Activated naive CD4-positive, alpha-beta T cell treated with anti-CD3 and anti-CD28 coated beads, Interleukin-2, amount 10 ng/mL, durations not matched to agents 7 days and 5 days (primary cell): ENCODE measurements at places on chromosomes 11 and 22.

GRCh38 chr11:76243193-76243956 is 37.1 kb upstream of the WNT11 start:
- no peak for DNase-seq

GRCh38 chr11:57324154-57324885 is 432 bp downstream of the TNKS1BP1 start:
- no peak for DNase-seq

- no peak for DNase-seq
Observed at GRCh38 chr22:26615830-26616435, 1.9 kb downstream of the CRYBB1 start.

DNA sequence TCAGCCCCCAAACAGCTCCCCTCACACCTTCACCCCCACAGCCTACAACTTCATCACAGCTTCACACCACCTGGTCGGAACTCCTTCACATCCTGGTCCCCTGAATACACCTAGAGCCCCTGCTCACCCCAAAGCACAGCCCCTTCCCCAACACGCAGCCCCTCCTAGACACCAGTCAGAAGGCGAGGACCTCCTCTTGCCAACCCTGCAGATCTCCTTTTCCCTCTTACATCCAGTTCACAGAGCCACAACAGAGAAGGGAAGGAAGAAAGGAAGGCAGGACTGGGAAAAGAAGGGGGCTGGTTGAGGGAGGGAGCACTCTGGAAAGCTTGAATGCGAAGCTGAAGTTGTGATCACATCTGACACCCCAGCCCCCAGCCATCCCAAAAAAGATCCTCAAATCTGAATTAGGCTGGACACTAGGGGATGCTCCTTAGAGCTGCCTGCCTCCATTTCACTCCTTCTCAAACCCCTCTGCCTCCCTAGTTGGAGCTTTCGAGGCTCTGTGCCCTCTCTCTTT is 629 bp downstream of the CCKBR start:
- no peak for DNase-seq

DNA sequence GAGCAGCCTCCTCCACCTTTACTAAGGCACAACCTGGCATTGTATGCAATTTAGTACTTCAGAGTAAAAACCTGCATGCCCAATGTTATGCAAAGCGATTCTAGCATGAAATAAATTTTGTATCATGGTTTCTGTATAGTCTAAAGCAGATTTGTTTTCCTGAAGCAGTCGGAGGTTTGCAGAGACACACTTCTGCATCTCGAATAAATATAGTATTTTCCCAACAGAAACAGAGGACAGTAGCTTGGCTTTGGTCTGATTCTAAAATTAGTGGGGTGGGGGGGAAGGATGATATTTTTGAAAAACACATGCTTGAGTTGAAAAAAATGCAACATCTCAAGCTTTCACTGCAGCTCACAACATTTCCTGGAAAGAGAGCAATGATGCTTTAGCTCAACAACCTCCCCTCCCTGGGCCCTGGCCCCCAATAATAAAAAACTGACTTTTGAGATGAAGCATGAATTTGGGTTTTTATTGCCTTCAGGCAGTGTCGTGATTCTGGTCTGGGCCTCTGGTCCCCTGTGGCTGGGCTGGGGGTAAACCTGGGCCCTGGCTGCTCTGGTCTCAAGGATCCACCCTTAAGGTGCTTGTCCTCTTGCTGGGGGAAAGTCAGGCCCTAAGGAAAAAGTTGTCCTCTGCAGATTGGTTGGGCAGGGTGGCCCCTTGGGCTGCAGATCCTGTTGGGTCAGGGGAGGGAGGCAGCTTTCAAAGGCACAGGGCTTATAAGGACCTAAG is 48.2 kb downstream of the KCNC1 start:
- DNase-seq = no peak

GRCh38 chr11:122628810-122629555 is 26.5 kb upstream of the UBASH3B start:
- DNase-seq = peak; percentile 77

- no peak for DNase-seq
Observed at GRCh38 chr22:42562279-42562678, 8.5 kb downstream of the SERHL2 start.

- no peak for DNase-seq
Observed at GRCh38 chr11:87722756-87723565, 452.3 kb downstream of the RAB38 start.

DNA sequence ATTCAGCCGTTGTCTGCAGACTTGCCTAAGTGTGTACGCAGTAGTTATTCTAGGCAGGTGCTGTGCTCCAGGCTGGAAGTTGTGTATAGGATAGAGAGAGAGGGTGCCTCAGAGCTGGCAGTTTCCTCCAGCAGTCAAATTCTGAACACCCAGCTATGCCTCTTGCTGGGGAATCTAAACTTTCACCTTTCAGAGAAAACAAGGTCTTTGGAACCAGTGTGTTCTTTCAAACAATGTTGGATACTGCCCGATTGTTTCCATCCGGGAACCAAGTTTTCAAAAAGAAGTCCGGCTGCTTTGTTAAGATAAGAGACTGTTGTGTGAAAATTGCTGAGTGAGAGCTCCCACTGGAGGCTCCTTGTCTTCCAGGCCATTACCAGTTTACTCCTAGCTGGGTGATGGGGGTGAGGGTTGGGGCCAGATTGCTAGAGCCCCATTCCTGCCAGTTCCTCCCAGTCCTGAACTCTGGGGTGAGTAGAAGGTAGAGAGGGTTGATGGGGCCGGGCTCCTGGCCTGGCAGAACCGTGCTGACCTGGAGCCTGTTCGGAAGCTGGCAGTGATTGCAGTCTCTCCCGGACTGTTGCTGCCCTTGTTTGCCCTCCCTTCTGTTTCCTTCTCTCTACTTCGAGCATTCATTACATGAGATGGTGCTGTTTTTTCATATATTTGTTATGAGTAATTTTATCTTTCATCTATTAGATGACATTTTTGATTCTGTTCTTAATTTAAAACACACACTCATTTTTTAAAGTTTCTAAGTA is 150.2 kb downstream of the TEAD1 start:
- no peak for DNase-seq

DNA sequence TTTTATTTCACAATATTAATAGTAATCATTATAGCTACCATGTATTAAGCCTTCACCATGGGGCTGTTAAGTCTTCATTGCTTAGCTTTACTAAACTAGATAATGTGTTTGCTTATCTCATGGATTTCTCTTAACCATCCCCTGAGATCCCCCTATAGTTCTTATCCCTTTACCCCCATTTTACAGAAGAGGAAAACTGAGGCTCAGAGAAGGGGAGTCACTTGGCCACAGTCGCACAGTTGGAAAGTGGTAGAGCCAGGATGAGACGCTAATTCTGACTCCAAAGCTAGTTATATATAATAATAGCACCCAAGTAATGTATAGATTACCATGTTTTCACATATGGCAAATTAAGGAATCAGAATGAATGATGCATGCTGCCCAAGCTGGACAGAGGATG is 9.7 kb upstream of the TFIP11 start:
- no peak for DNase-seq

DNA sequence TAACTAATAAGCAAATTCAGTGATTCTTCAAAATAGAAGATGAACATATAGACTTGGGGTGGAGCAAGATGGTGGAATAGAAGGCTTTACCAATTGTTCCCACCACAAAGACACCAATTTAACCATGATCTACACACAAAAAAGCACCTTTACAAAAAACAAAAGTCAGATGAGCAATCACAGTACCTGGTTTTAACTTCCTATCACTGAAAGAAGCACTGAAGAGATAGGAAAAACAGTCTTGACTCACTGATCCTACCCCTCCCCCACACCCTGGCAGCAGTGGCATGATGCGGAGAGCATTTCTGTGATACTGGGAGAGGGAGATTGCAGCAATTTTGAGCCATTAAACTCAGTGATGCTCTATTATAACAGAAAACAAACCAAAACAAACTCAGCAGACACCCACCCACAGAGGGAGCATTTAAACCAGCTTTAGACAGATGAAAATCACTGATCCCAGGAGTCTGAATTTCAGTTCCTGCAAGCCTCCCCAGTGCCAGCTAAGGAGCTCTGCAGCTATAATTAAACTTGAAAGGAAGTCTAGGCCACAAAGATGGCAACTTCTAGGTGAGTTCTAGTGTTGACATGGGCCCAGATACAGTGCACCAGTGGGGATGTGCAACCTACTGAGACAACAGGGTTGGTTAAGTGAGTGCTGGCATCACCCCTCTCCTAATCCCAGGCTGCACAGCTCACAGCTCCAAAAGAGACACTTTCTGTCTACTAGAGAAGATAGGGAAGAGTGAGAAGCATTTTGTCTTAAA is 161.8 kb upstream of the GRIA4 start:
- DNase-seq = no peak

GRCh38 chr11:66373265-66373664 is 1.7 kb upstream of the SLC29A2 start:
- no peak for DNase-seq

GRCh38 chr11:47132490-47132889 is 44.2 kb downstream of the ARFGAP2 start:
- DNase-seq = no peak

DNA sequence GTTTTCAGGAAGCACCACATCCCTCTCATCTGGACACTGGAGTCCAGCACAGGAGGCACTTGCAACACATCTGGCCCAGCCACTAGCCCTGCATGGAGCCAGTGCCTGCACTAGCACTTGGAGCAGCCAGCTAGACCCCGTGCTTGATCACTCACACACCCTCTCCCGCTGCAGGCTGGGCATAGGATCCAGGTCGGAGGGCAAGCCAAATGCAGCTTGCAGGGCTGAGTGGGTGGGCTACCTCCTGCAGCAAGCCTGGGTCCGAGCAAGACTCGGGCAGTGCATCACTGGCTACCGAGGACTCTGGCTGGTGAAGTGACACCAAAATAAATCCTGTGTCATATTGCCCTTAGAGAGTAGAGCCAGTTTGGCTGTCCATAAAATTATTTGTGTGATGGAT is 1795.4 kb downstream of the LRRC4C start:
- no peak for DNase-seq

GRCh38 chr11:119055901-119056300 is 1.1 kb downstream of the HYOU1 start:
- peak; percentile 33 for DNase-seq

GRCh38 chr11:133525976-133526375 is 6.3 kb downstream of the OPCML start:
- no peak for DNase-seq

- no peak for DNase-seq
Observed at GRCh38 chr11:6303661-6304060, 16.6 kb downstream of the CAVIN3 start.

- DNase-seq = no peak
Observed at GRCh38 chr22:20064140-20064480, 15.9 kb upstream of the DGCR8 start.

DNA sequence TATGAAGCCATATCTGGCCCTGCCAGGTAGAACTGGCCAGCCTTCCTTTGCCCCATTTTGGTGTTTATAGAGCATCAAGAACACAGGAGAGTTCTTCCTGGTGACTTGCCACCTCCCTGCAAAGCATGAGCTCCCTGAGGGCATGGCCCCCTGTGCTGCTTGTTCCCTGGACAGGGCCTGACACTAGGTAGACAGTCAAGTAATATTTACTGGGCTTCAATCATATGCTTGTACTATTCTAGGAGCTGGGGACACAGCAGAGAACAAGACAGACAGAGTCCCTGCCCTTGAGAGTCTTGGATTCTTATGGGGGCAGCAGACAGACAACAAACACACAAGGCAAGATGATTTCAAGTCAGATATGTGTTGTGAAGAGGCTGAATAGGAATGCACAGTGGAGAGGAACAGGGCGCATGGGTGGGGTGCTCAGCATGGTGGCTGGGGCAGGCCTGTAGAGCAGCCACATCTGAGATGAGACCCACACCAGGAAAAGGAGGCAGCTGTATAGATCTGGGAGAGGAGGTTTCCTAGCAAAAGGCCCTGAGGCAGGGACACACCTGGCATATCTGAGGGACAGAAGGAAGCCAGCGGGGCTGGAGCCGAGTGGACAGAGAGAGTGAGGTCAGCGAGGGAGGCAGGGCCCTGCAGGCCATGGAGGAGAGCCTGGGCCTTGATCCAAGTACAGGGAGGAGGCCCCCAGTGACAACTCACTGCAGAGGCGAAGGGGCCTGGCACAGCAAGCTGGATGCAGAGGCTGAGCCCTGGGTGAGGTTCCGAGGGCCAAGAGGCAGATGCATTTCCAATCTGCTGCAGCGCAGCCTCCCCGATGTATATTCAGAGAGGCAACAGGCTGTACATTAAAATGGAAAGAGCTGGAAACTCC is 10.2 kb upstream of the CBX6 start:
- no peak for DNase-seq

- DNase-seq = peak; percentile 76
Observed at GRCh38 chr11:75429902-75430713, 2.9 kb downstream of the KLHL35 start.

DNA sequence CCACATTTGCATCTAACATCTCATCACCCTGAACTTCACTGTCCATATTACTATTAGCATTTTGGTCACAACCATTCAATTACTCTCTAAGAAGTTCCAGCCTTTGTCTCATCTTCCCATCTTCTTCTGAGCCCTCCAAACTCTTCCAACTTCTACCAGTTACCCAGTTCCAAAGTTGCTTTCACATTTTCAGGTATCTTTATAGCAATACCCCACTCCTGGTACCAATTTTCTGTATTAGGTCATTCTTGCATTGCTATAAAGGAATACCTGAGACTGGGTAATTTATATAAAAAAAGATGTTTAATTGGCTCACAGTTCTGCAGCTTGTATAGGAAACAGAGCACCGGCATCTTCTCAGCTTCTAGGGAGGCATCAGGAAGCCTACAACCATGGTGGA is 64.7 kb upstream of the ARHGAP42 start:
- DNase-seq = no peak

GRCh38 chr11:61671527-61671926 is 8.7 kb upstream of the DAGLA start:
- DNase-seq = no peak

- DNase-seq = no peak
Observed at GRCh38 chr11:128234143-128234542, 353.2 kb downstream of the ETS1 start.

DNA sequence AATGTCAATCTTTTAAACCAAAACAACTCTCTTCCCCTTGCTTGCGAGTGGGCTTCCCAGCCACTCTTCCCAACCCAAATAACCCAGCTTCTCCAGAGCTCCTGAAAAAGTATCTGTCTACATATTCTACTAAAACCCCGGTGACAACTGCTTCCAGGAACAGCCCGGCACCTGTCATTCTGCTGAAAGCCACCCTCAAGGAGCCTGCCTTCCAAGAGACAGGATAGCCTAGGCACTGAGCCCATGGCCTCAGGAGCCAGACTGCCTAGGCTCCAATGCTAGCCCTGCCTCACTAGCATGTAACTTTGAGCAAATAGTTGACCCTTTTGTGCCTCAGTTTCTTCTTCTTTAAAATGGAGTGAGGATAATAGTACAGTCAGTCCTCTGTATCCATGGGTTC is 459.8 kb downstream of the SOX6 start:
- DNase-seq = no peak

- no peak for DNase-seq
Observed at GRCh38 chr22:46679706-46680269, 58.3 kb downstream of the CERK start.

GRCh38 chr22:23774114-23774921 is 1.7 kb downstream of the MMP11 start:
- DNase-seq = no peak

GRCh38 chr11:33044285-33044756 is 4.9 kb downstream of the TCP11L1 start:
- DNase-seq = no peak

GRCh38 chr11:72227316-72228228 is 3.0 kb downstream of the INPPL1 start:
- peak; percentile 18 for DNase-seq

GRCh38 chr11:96329419-96329818 is 13.6 kb downstream of the MAML2 start:
- DNase-seq = no peak

- DNase-seq = no peak
Observed at GRCh38 chr11:131912134-131912533, 541.7 kb downstream of the NTM start.

GRCh38 chr22:34114406-34114805 is 194.1 kb upstream of the LARGE1 start:
- DNase-seq = no peak
